Right kidney (tissue), 9 donors: ENCODE measurements at places on chromosomes 1 and 21.

DNA sequence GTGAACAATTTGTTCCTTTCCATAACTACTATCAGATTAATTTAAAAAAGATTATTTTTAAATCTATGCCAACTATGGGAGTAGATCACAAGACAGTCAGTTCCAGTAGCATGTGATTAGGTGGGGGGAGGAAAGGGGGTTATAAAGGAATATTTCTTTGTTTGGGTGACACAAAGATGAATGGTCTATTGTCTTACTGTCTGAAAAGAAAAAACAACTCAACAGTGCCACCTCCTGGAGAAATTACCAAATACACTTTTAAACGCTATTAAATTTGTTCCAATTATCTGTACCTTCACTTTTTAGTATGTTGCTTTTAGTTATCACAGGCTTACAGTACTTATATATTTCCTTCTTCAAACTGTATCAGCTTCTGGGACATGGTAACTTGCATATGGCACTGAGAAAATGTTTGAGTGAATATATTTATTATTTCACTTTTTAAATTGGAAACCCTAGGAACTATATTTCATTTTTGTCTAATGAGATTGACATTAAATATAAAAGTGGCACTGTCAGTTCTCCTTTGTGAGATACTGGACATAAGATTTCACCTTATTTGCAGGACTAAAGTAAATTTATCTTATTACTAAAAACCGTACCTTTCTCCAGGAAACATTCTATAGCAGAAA, 1.7 kb upstream of the SORT1 start:
- DNase-seq = peak; percentile 26

- no peak for DNase-seq
Observed at GRCh38 chr1:157198619-157199420, 60.6 kb upstream of the ETV3 start.

DNA sequence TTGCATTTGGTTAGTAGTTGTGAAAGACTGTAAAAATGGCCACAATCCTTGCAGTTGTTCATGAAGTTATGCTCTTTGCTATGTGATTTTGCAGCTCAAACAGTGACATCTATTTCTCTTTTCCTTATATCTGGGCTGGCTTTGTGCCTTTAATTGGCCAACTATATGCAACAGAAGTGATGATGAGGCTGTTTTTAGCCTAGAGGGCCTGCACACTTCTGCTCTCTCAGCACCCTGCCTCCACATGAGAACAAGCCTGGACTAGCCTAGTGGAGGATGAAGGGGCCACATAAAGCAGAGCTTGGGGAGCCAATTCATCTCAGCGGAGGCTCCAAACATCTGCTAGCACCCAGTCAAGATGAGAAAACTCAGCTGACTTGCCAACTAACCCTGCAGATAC, 339.8 kb downstream of the OMA1 start:
- DNase-seq = no peak

GRCh38 chr1:22124592-22125229, 18.2 kb downstream of the WNT4 start:
- DNase-seq = no peak

DNA sequence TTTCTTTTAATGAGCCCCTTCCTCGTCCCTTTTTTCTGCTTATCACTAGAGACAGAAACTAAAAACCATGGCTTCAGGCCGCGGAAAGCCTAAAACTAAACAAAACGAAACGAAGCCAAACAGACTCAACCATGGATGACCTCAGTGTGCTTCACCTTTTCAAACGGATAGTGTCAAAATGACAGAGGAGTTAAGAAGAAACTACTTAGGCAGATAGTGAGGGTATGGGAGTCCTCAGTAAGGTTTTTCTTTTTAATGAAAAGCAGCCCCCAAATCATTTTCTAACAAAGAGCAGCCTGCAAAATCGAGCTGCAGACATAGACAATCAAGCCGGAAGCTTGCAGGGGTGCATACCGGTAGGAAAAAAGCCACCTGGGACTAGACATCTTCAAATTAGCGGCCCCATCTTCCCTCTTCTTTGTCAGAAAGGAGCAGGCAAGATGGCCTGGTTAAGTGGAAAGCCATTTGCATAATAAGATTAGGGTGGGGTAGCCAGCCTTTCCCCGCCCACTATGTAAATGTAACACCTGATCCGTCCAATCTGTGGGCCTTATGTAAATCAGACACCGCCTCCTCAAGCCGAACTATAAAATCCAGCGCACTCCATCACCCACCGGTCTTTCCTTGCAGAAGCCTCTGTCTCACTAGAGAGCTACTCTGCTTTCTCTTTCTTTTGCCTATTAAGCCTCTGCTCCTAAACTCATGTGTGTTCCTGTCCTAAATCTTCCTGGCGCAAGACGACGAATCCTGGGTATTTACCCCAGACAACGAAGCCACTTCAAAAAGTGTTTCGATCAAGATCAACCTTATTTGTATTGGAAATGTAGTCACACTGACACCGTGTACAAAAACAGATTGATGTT, 6.2 kb upstream of the ERO1B start:
- DNase-seq = no peak

GRCh38 chr1:202954057-202954745, 3.9 kb downstream of the ADIPOR1 start:
- DNase-seq = no peak
